ENCODE measurements at places on chromosomes 5 and 9. TPM values are rescaled to one million over a fixed set of nuclear protein-coding genes. Genes with fewer than 3 reads are reported as not detected.
A peak's percentile ranks its signal among the peaks of the same experiment; 100 is the strongest.

The UGT3A1 gene
- total RNA-seq, result not detected

The MLANA gene
- not detected for total RNA-seq

The GFI1B gene
- total RNA-seq, result not detected

The BNC2 gene
- total RNA-seq, result 68.3 TPM

The ARAP3 gene
- total RNA-seq, result 5.6 TPM

The FOXD4L6 gene
- total RNA-seq, result not detected

The ZBED3 gene
- total RNA-seq, result 3.9 TPM

The CDKN2A gene
- 1.3 TPM for total RNA-seq

The HMCN2 gene
- 7.3 TPM for total RNA-seq

The EDIL3 gene
- 10.8 TPM for total RNA-seq

The CXCL14 gene
- total RNA-seq, result 0.33 TPM

The ANKRD31 gene
- 0.07 TPM for total RNA-seq

DNA sequence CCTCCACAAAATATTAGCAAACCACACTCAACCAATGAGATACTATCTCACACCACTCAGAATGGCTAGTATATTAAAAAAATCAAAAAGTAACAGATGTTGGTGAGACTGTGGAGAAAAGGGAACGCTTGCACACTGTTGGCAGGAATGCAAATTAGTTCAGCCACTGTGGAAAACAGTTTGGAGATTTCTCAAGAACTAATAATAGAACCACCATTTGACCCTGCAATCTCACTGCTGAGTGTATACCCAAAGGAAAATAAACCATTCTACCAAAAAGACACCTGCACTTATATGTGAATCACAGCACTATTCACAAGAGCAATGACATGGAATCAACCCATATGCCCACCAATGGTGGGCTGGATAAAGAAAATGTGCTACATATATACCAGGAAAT is 393.5 kb downstream of the PDE4D start:
- no peak for DNase-seq

- DNase-seq, result no peak
Observed at GRCh38 chr5:42944989-42945388, 95.1 kb downstream of the ANXA2R start.

- DNase-seq, result no peak
Observed at GRCh38 chr9:23229890-23230317, 596.1 kb downstream of the ELAVL2 start.

GRCh38 chr9:7094052-7094451 is 336.3 kb downstream of the KDM4C start:
- DNase-seq, result no peak

DNA sequence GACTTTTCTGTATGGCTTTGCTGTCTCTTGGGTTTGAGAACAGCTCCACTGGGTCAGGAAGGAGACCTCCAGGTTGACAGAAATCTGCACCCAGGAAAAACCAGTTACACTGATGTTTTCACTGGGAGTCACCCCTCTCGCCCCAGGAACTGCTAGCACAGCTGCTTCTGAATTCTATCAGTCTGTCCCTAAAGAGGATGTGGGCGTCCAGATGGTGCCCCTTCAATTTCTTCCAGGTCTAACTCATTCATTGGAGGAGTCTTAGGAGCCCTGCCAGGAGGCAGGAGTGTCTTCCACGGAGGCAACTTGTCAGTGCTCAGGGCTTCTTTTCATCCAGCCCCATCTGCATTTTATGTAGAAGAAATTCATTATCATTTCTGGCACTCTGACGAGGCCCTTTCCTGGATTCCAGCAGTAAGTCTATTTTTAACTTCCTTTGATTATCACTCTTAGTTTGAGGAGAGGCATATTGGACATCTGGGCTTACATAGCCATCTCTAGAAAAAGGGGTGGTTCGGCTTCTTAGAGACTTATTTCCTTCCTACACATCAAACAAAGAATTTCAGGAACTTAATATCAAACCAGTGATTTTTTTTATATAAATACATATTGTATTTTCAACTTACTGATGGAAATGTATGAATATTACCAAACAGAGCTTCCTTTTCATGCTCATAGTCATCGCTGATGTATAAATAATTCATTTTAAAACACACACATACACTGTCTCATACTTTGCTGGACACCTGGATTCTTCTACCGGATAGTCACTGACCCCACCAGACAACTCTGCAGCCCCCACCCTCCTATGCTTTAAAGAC is 148.8 kb downstream of the IRX2 start:
- DNase-seq, result peak; percentile 11

DNA sequence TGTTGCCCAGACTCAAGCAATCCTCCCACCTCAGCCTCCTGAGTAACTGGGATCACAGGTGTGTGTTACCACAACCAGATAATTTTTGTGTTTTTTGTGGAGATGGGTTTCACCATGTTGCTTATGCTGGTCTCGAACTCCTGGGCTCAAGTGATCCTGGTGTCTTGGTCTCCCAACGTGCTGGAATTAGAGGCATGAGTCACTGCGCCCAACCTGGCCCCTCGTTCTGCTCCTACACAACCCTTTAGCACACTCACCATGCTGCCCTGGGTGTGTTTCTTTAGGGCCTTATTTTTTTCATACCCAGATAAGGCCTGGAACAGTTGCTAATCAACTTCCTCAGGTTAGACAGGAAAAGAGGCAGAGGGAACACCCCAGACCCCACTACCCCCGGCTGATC is 2.6 kb downstream of the PDZD2 start:
- DNase-seq, result no peak

DNA sequence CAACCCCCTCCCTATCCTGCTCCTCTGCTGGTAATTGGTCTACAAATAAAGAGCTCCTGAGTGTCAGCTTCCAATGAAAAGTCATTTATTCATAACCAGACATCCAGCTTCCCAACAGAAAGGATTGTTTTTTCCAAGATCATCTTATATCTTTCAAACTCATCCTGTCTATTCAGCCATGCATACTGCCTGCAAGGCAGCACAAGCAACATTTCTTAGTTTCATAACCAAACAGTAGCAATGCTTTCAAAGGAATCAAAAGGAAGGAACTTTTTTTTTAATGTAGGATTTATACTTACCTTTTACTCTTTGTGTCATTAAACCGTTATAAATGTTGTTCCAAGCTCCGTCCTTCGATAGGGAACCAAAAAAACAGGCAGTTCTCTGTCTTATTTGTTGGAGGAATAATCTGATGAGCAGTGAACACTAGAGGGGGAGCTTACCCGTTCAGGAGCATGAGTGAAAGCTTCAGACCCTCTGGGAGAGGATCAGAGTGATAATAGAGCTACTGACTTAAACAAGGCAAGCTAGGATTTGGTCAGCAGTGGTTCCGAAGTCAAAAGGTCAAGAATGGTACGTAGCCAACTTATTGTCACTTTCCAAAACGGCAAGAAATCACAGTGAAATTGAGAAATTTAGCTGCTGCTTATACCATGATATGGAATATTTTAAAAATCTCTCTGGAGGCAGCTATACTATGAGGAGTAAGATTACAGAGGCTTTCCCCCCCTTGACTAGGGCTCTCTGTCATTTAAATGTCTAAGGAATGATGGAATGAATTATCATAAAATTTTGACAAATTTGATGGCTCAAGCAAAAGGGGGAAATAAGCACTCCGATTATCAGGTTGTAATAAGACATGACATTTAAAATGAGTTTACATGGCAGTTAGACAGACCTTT is 892.9 kb downstream of the NR2F1-AS1 start:
- DNase-seq, result no peak

- DNase-seq, result no peak
Observed at GRCh38 chr9:121486043-121486442, 13.6 kb downstream of the GGTA1 start.

- DNase-seq, result no peak
Observed at GRCh38 chr9:116604251-116604650, 82.9 kb upstream of the TRIM32 start.

- DNase-seq, result no peak
Observed at GRCh38 chr9:116939614-116940013, 252.5 kb downstream of the TRIM32 start.

GRCh38 chr5:172558076-172558976 is 82.7 kb upstream of the NEURL1B start:
- no peak for DNase-seq

DNA sequence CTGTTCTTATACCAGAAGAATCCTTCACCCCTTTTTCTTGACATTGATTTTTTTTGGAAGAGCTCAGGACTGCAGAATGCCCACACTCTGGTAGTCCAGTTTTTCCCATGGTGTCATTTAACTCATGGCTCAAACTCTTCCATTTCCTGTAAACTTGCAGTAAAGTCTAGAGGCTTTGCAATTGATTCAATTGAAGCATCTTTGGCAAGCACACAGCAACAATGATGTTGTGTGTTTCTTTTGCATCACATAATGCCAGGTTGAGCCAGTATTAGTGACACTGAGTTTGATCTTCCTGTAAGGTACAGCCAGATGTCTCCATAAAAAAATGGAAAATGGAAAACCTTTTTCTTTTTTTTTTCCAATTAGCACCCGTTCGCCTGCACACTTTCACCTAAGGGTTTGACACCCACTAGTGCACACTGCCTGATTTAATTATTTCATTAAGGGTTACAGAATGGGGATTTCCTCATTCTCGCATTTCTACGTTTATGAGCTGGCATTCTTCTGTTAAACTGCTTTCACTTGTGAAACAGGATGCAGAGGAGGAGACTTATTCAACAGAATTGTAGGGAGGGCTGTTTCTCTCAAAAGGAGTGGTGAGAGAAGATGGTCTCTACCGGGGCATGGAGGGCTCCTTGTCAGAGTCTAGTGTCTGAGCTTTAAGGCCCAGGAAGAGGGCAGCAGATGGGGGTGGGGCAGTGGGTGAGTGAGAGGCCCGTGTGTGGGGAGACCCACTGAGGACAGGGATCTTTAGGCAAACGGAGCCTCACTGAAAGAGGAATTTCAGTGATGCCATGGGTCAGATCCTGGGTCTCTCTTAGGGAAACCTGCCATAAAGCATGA is 2.2 kb upstream of the S1PR3 start:
- no peak for DNase-seq

DNA sequence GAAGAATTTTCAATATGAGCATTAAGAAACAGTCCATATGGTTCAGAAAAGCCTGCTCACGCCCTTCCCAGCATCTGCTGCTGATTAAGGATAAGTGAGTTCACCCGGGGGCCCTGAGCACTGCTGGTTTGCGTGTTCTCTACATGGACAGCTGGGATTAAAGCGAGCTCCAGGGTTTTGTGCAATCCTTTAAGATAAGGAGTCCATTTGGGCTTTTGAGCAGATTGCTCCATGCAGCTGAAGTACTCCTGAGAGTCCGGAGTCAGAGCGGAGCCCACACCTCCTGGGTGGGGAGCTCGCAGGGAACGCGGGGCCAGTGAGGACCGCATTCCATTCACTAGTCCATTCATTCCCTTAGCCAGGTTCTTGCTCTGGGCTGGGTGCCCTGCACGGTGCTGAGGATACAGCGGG is 149.3 kb upstream of the COL5A1 start:
- DNase-seq, result peak; percentile 90

GRCh38 chr5:98637557-98637956 is 135.9 kb upstream of the RGMB start:
- DNase-seq, result no peak

- DNase-seq, result no peak
Observed at GRCh38 chr9:35110327-35110761, 5.3 kb downstream of the ATOSB start.

DNA sequence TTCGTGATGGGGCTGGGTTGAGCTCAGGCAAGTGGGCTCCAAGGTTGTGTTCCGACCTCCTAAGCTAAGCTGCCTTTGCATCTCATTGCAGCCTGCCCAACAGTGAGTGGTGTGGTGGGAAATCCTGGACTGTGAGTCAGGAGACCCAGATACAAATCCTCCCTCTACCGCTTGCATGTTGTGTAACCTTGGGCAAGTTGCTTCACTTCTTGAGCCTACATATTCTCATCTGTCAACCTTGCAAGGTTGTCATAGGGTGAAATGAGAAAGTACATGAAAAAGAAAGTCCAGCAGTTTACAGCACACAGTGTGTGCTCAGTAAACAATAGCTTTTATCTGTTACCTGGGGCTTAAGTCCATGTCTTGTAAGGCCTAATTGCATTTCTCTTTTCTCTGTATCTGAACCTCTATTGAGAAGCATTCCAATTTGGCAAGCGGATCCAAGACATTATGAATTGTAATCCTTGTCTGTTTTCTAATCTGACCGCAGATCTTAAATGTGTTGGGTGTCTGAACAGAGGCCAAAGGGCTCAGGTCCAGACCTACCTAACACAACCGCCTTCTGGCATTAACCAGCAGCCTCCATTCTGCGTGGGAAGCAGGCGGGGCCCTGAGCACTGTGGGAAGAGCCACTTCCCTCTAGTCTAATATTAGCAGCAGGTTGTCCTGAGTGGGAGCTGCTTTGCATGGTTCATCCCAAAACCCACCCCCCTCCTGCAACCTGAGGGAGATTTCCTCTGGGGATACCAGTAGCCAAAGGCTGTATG is 1.8 kb upstream of the GALNT12 start:
- no peak for DNase-seq

GRCh38 chr5:56328753-56329560 is 95.8 kb upstream of the ANKRD55 start:
- no peak for DNase-seq

- no peak for DNase-seq
Observed at GRCh38 chr9:135109650-135110049, 22.2 kb downstream of the OLFM1 start.

GRCh38 chr9:22129133-22129532 is 120.0 kb upstream of the CDKN2B start:
- no peak for DNase-seq

- DNase-seq, result no peak
Observed at GRCh38 chr9:134247918-134248631, 78.2 kb upstream of the RXRA start.

DNA sequence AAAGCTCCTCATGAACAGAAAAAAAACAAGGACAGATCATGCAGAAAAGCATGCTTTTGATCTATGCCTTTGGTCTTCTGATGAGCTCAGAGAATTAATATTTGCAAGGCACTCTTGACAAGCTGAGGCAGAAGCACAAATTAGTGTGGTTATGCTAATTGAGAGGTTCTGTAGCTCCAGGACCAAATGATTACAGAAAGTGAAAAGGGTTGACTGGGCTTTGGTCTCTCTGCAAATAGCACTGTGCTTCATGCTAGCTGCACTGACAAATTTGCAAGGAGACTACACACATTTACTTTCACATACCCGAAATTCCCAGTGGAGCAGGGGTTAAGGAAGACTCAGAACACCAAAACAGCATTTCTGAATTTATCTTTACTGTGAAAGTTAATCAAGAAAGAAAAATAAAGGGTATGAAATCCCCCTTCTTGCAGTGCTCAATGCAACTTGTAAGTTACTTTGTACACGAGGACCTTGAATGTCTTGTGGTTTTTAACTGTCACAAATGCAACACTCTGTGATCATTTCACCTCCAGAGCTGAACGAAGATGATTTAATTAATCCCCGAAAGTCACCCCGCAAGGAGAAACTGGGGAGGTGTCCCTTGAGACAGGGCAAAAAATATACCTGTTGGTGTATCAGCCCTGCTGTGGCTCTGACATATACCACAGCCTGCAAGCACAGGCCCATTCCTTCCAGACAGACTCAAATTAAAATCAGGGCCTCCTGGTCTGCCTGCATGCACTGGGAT is 11.9 kb downstream of the RAPGEF1 start:
- no peak for DNase-seq

GRCh38 chr5:143126174-143127019 is 277.1 kb downstream of the NR3C1 start:
- no peak for DNase-seq

- no peak for DNase-seq
Observed at GRCh38 chr5:59665086-59665831, 228.3 kb downstream of the PDE4D start.

Measured in right atrium auricular region (tissue), 2 donors.